Adrenal gland (tissue), 19 donors: ENCODE measurements at places on chromosomes 4 and X. TPM values are rescaled to one million over a fixed set of nuclear protein-coding genes. Genes with fewer than 3 reads are reported as not detected.

The GAGE1 gene
- total RNA-seq: not detected

The CSN1S1 gene
- not detected for total RNA-seq

The GAGE12H gene
- not detected for total RNA-seq

The IL2RG gene
- total RNA-seq: 4.3 TPM

The NXF2 gene
- total RNA-seq: not detected

The PRSS12 gene
- total RNA-seq: 0.57 TPM

The CABS1 gene
- total RNA-seq: not detected

The NMU gene
- total RNA-seq: not detected

The CSAG1 gene
- not detected for total RNA-seq

The SHOX gene
- not detected for total RNA-seq

- no peak for DNase-seq
Measured at GRCh38 chr4:185469580-185470154, 1.9 kb downstream of the CCDC110 start.

- DNase-seq: no peak
Measured at GRCh38 chr4:173530326-173531085, 477 bp upstream of the HAND2 start.

DNA sequence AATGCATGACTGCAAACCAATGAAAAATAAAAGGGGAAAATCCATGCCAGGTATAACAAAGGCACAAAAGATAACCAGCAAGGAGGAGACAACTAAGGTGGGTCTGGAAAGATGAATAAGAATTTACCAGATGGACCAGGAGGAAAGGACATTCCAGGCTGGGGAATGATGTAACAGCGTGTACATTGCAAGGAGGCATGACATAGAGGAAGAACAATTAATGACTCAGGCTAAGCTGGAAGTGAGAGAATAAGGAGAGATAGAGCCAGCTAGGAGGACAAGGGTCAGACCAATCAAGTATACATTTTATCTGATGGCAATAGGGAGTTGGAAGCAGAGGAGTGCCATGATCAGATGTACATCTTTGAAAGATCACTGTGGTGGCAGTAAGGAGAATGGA lies 57.0 kb downstream of the MTMR8 start:
- no peak for DNase-seq

GRCh38 chr4:23773884-23774636 lies 115.8 kb downstream of the PPARGC1A start:
- DNase-seq: no peak

- DNase-seq: no peak
Measured at GRCh38 chrX:87728024-87728423, 210.4 kb downstream of the KLHL4 start.

DNA sequence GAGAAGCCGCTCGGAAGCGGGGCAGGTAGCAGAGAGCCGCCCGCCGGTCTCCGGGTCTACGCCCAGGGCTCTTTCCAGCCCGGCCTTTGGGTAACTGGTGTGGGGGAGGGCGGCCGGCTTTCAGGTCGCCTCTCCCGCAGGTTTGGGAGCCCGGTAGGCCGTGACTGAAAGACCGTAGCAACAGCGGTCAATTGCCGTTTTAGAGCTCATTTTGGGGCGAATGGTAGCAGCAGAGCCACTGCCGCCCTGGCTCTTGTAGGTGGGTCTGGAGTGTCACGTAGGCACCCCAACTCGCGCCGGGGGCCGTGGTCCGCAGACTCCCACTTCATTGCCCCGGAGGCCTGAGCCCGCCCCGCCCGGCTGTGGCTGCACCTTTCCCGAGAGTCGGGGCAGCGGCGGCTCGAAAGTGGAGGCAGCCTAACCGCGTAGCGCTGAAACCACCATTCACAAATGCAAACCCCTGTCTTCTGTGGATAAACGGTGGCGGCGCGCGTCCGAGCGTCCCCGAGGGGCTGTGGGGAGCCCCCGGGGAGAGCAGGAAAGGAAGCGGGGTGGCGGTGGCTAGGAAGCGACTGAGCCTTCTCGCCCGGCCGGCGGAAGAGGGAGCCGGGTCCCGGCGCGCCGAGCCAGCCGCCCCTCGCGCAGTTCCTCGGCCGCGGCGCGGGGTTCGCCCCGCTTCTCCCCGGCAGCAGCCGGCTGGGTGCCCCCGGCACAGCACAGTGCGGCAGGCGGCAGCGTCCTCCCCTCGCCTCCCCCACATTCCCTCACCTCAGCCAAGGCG lies 2185.1 kb upstream of the TENM3 start:
- DNase-seq: peak; percentile 60

DNA sequence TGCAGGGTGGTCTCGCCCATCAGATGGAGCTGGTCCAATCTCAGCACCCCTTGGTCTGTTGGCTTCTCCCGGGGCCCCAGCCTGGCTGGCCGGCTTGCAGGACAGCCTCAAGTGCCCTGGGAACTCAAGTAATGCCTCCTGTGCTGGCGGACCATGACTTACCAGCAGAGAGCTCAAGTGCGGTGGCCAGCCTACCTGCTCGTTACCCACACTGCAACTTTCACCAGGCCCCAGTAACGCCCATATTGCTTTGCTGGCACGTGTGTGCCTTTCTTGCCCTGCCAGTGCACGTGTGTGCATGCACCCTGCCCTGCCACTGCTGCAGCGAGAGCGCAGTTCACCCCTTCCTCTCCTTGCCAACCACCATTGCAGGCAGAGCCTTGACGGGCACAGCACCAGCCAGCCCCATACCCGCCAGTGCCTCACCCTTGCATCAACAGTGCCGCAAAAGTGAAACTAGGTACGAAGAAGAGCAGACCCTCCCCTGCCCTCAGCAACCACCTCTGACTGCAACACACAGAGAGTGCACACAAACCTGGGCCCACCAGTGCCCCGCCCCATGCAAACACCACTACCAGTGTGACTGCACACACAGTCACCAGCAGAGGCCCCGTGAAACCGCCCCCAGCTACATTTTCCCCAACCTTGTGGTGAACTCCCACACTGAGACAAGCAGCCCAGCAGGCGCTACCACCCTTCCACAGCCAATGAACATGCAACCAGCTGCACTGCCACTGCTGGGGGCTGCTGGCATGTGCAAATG lies 88.9 kb upstream of the POU3F4 start:
- no peak for DNase-seq

- no peak for DNase-seq
Measured at GRCh38 chr4:86060341-86060740, 299.5 kb downstream of the MAPK10 start.

DNA sequence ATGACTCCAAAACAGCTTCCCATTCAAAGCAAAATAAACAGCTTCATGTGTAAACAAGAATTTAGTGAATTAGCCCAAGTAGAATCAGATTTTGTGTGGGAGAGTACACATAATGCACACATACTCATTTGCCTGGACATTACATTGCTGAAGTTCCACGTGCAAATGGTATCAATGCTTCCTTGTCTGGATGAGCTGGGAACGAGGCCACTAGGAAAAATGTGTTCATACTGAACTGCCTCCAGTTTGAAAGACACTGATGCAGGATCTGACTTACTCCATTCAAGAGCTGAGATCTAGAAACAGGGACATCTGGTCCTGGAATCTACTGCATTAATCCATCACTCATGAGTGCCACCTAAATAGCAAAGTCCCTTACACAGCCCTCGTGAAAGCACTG lies 228.0 kb downstream of the APBB2 start:
- DNase-seq: no peak

- no peak for DNase-seq
Measured at GRCh38 chr4:61886131-61886530, 686.0 kb downstream of the ADGRL3 start.

GRCh38 chr4:138509346-138509745 lies 267.2 kb upstream of the SLC7A11 start:
- DNase-seq: no peak

GRCh38 chr4:121266982-121267381 lies 102.9 kb upstream of the TNIP3 start:
- no peak for DNase-seq

DNA sequence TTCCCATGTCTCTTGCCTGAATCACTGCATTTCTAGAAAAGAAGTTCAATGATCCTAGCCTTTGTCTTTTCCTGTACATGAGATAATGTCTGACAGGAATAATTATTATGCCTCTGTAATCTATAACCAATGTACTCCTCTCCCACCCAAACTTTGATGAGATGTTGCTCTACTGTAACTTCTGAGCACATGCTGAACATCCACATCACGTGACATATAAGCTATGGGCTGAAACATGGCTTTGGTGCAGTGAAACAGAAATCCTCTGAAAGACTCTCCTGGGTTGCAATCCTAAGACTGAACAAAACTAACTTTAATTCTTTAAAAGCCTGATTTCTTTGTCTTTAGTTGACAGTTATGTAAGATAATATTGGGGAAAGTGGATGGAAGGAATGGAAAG lies 1.5 kb upstream of the ADAD1 start:
- DNase-seq: no peak

GRCh38 chrX:20672476-20672875 lies 405.8 kb upstream of the RPS6KA3 start:
- DNase-seq: no peak

- no peak for DNase-seq
Measured at GRCh38 chr4:125397226-125397625, 82.5 kb downstream of the FAT4 start.

DNA sequence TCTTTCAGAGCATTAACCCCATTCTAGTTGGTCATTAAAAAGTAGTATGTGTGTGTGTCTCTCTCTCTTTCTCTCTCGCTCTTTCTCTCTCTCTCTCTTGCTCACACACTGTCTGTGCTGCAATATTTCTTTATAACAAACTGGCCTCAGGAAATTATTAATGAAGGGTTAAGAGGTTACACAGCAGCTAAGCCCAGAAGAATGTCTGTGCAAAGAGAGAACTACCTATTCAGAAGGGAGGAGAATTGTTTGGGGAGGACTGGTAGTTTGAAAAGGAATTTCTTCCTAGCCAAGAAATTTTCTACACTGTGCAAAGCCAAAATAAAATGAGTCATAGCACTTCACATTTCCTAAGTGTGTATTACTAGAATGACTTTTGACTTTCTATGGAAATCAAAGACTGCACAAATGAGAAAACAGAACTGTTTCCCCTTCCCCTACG lies 22.2 kb downstream of the PDGFC start:
- no peak for DNase-seq

DNA sequence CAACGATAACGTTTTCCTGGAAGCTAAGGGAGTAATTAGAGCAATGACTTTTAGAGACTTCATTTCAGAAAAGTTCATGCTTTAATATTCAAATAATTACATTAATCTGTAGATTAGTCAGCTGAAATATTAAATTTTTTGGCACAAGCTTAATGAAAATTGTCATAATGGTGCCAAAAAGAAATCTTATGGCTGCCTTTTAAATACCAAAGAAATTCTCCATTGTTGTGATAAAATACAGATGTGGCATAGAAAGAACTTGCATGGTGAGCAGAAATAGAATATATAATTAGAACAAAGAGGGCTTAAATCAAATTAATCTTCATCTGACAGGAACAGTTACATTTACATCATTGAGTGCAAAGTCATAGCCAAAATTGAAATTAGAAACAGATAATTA lies 263.5 kb downstream of the AFF2 start:
- DNase-seq: no peak

GRCh38 chrX:31291131-31291530 lies 219.3 kb upstream of the FTHL17 start:
- no peak for DNase-seq

DNA sequence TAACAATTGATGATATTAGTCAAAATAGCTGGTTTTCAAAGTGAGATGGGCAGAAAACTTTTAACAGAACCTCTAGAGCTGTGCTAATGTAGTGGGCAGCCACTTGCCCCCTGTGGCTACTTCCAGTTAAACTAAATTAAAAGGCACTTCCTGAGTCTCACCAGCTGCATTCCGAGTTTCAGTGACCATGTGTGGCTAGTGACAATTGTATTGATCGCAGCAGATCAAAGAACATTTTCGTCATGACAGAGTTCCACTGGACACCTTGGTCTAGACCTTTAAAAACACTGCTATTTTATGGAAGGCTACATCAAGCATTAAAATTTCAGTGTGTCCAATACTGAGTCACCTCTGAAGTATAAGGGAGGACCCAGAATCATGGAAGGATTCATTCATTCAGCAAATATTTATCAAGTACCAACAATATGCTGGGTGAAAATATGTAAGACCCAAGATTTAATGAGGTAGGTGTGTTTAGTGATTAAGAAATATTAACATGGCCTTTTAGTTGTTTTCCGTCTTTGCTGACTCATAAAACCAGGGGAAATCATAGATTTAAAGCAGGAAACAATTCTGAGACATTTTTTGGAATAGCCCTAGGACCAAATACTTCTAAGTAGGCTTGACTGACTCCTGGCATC lies 5.1 kb upstream of the FAT1 start:
- DNase-seq: no peak

DNA sequence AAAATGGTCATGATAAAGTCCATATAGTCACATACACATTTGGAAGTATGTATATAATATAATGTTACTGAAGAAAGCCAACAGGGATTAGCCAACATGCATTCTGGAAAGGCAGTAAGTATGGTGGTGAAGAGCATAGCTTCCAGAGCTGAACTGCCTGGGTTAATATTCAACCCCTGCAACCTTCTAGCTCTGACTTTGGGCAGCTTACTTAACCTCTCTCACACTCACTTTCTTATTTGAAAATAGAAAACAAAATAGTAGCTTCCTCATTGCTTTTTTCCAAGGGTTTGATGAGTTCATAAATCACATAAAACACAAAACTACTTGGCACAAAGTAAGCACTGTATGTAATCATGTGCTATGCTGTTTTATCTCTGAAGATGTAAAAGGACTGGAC lies 216.4 kb downstream of the CHIC2 start:
- DNase-seq: no peak

DNA sequence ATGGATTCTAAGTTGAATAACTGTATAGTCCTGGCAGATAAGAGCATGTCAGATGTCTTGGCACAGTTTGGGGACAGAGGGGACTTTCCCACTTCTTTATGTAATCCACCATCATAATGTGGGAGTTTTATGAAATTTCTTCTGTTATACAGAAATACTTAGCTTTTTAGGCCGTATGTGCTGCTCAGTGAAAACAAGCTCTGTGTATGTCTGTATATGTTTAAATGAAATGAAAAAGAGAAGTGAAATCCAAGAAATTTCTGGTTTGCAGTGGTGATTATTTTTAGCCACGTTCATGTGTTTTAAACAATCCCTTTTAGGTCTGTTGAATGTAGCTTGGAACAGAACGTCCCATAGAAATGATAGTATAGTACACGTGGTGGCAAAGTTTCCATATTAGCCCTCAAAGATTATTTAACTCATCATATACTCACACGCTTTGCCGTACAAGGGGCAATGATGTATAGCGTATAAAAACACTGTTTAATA lies 41.0 kb downstream of the GAB1 start:
- DNase-seq: no peak

- no peak for DNase-seq
Measured at GRCh38 chr4:7698584-7698983, 241.1 kb downstream of the AFAP1 start.

- no peak for DNase-seq
Measured at GRCh38 chr4:21948347-21949072, at the start of gene KCNIP4. KCNIP4 (minus strand) TSS chr4:21948772.
